ENCODE measurements at places on chromosomes 5 and 9. TPM values are rescaled to one million over a fixed set of nuclear protein-coding genes. Genes with fewer than 3 reads are reported as not detected.

ZNF367 gene
- 30.1 TPM for total RNA-seq

PRR16 gene
- not detected for total RNA-seq

CRHBP gene
- not detected for total RNA-seq

SLC1A3 gene
- 0.29 TPM for total RNA-seq

CLIC3 gene
- total RNA-seq = 0.43 TPM

CKMT2 gene
- not detected for total RNA-seq

CTXN3 gene
- total RNA-seq = not detected

TEX48 gene
- total RNA-seq = 0.57 TPM

EIF4E1B gene
- not detected for total RNA-seq

DNA sequence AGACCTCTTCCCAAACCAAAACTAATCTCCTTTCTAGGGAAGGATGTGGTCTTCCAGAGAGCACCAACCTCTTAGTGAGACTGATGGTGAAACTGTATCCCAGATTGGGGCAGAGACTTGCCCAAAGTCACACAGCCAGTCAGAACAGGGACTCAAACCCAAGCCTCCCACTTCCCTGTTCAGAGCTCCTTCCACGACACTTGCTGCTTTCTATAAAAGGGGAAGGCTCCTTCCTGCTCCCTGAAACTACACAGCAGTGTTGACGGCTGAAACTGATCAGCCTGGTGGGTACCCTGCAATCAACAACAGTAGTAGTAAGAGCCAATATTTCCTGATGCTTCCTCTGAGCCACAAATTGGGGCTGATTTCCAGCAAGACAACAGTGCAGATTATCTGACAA, 1.5 kb downstream of the TOR2A start:
- no peak for DNase-seq

DNA sequence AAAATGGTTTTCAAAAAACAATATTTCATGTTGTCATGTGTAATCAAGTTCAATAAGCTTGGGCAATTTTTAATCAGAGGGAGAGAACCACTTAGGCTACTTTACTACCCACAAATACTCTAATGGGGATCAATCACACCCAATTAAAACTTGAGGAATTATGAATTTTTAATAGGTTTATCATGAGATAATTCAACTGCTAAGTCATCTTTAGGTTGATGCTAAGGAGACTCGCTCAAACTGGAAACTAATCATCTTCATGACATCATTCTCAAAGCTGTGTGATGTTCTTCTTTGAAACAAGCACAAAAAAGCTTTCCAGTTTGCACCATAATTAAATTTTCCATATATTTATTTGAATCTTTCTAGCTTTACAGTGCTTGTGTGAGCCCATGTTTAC, 867.5 kb downstream of the MAT2B start:
- DNase-seq = no peak

- no peak for DNase-seq
Observed at GRCh38 chr5:101370181-101370580, 467.1 kb upstream of the ST8SIA4 start.

GRCh38 chr9:129783516-129784361, 19.2 kb upstream of the TOR1B start:
- DNase-seq = peak; percentile 80

- no peak for DNase-seq
Observed at GRCh38 chr5:38376404-38376803, 118.0 kb downstream of the EGFLAM start.

DNA sequence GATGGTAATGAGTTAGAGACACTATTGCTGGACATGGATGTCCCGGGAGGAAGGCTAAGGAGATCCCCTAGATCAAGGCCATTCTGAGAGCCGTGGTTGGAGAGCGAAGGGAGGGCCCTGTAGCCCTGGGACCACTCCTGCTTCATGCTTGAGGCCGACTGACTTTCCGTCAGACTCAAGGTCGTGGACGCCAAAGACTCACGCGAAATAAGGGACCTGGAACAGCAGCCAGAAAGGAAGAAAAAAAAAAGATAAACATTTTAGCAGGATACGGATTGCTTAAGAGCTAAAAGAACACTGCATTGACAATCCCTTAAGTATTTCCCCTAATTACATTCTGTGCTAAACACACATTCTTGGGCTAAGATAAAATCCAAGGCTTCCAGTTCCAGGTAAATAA, 181.2 kb downstream of the GLIS3 start:
- DNase-seq = no peak

DNA sequence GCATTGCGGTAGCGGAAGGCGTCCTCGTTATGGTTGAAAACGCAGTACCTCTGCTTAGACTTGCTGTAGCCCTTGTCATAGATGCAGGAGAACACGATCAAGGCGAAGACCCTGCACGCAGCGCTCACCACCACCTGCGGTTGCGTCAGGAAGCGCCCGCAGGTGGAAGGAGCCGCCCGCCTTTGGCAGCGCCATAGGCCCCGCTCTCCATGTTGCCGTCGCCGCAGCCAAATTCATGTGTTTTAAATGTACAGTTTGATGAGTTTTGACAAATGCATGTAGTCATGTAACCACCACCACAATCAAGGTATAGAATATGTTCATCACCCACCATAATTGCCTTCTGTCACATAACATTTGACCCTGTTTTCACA, 84.9 kb upstream of the CEP78 start:
- no peak for DNase-seq

GRCh38 chr5:117497601-117498000, 923.0 kb upstream of the SEMA6A start:
- DNase-seq = no peak

DNA sequence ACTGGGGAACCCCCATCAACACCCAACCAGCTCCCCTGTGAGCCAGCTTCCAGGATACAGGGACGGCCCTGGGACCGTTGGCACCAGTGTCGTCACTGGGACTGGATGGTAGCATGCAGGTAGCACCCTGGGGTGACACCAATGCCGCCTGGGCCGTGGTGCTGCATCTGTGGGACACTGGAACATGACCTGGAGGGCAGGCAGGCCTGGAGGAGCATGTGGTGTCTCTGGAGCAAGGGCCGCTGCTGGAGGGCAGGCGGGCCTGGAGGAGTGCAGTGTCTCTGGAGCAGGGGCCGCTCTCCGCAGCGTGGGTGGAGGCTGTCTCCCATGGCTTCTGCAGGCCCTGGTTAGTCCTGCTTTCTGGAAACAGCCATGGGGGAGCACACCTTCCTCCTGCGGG, 13.1 kb downstream of the LPCAT1 start:
- DNase-seq = peak; percentile 7

GRCh38 chr5:83570916-83571315, 99.4 kb downstream of the VCAN start:
- no peak for DNase-seq

GRCh38 chr5:110218981-110219380, 507.5 kb downstream of the TMEM232 start:
- DNase-seq = no peak

DNA sequence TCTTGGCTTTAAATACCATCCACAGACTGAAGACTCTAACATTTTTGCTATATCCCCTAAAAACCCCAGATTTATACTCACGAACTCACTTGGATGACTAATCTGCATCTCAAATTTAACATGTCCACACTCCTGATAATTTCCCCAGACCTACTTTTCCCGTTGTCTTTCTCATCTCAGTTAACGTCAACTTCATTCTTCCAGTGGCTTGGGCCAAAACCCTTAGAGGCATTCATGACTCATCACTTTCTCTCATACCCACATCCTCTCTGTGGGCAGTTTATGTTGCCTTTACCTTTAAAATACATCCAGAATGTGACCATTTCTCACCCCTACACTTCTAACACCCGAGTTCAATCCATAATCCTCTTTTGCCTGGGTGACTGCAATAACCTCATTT, 96.7 kb downstream of the EDIL3 start:
- DNase-seq = no peak

DNA sequence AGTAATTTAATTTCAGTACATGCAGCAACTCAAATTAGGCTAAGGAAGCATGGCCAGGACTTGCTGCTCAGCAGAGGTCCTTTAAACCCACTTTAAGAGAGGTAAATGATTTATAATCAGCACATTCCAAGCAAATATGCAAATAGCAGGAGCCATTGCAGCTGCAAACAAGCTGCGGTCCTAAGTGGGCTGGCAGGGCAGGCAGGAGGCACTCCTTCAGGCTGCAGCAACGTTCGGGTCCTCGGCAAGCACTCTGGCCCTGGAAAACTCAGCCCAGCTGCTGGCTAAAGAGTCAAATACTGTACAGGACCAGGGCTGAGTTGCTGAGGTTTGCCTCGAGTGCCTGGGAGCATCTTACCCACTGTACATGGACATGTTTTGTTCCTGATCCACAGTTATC, 126.9 kb downstream of the FSTL4 start:
- no peak for DNase-seq
